ENCODE measurements at places on chromosomes 2 and 18.

DNA sequence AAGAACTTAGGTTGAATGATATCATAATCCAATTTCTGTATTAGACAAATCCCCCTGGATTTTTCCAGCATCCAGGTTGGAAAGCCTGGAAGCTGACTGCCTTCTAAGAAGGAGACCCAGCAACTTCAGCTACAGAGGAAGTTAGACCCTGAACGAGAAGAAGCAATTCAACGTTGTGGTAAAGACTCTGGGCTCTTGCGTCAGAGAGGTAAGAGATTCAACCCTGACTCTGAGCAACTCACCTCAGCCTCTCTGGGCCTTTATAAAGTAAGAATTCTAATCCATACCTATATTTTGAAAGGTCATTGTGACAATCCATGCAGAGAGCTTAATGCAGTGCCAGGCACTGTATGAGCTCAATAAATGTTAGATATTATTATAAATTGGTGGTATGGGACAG, 9.7 kb downstream of the E2F6 start:
- no peak for DNase-seq

DNA sequence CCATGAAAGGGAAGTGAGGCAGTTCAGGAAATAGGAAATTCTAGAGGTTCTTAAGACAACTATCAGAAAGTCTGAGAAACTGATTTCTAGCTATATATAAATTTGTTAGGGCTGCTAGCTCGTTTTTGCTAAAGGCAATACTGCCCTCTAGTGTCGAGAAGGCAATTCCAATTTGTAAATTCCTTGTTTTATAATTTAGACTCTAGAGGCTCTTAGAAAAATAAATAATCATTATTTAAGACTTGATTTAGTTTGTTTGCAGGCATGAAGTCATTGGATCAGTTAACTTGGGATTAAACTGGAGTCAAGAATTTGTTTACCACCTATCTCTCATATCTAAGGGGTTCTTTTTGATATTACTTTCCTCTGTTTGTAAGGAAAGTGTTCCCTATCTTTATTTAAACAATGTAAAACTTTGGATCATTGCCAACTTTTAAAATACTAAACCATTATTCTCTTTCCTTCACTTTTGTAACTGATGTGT, 66.2 kb downstream of the ACVR2A start:
- DNase-seq, result peak; percentile 9

DNA sequence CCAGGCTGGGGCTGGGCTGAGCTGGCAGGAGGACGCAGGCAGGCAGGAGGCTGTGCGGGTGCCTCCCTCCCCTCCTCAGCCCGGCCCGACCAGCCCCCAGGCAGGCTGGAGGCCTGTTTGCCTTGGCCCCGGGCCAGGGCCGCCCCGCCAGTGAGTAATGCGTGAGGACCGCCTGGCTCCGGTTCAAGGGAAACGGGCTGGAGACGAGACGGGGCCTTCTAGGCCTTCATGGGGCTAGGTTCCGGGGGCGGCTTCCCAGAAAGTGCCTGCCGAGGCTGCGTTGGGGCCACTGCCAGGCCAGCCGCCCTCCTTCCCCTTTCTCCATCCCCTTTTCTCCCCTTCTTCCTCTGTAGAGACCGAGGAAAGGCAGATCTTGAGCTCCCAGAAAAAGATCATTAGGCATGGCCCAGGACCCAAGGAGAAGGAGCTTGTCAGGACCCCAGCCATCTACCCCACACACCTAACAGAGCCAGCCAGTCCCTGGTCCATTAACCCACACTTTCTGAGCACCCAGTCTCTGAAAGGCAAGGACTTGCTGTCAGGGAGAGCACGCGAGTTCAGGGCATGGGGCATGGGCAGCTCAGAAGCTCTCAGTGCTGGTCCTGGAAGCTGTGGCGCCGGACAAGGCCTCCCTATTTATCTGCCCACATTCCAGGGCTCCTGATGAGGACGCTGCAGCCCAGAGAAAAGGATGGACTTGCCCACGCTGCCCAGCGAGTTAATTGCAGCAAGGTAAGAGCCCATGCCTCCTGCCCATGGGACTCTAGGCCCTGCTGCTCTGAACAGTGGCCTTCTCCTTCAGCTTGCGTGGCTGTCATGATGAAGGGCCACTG, 48.5 kb downstream of the SMAD7 start:
- peak; percentile 91 for DNase-seq

DNA sequence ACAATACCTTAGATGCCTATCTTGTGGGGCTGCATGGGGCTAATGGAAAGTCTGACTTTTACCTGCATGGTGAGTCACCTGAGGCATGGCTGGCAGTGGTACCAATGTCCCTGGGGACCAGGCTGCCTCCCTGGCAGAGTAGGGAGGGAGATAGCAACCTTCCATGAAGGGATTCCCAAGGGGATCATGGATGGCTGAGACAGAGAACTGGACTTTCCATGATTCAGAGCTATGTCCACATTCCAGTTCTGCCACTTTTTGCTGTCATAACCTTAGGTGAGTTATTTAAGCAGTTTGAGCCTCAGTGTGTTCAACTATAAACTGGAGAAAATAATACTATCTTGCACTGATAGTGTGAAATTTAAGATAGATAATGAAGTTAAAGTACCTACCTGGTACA, 178.6 kb downstream of the SETBP1 start:
- no peak for DNase-seq

- peak; percentile 80 for DNase-seq
Observed at GRCh38 chr2:27715318-27716210, 51.9 kb downstream of the SLC4A1AP start.

- DNase-seq, result no peak
Observed at GRCh38 chr18:9796935-9797549, 88.7 kb upstream of the TXNDC2 start.

GRCh38 chr2:226772389-226773179, 27.0 kb downstream of the IRS1 start:
- no peak for DNase-seq

- DNase-seq, result no peak
Observed at GRCh38 chr2:160835166-160835565, 325.1 kb upstream of the TANK start.

GRCh38 chr2:213175673-213176247, 24.3 kb upstream of the IKZF2 start:
- DNase-seq, result no peak

DNA sequence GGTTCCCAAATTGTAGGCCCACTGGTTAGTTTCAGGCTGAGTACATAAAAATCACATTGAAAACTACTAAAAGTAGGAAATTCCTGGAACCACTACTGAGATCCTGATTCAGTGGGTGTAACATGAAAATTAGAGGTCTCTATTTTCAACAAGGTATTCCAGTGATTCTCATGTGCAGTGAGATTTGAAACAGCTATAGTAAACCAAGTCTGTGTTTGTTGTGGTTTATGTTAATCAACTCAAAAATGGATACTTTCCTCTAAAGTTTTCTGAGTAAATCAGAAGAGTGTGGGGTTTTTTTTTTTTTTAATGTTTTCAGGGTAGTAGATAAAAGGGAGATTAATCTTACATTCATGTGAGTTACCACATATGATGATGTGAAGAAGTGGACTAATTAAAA, 42.4 kb upstream of the LIMS1 start:
- no peak for DNase-seq

DNA sequence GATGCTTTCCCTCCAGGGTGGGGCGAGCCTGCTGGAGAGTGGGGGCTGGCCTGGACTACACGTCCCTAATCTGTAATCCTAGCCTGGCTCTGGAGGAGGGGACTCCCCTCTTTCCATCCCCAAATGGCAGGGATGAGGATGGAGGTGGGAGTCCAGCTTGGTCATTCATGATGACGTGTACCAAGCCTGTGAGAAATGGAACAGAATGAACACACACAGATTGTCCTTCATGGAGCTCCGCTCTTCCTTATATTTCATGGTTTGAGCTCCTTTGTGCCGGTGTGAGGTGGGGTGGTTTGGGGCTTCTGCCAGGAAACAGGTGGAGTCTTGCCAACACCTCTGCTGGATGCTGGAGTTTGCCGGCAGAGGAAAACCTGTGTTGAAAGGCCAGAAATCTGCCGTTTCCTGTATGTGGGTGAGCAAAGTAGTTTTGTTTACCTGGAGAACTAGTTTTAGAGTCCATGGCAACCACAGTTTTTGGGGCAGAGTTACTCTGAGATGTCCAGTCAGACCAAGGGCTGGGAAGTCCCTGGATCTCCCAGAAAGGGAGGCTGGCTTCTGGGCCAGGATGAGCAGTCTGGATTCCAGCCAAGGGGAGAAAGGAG, 417.6 kb upstream of the MEX3C start:
- DNase-seq, result peak; percentile 9

- DNase-seq, result no peak
Observed at GRCh38 chr2:130831356-130831755, 5.4 kb upstream of the ARHGEF4 start.

- peak; percentile 91 for DNase-seq
Observed at GRCh38 chr2:223041527-223042109, 10.4 kb upstream of the KCNE4 start.

- no peak for DNase-seq
Observed at GRCh38 chr2:54901224-54901986, 148.8 kb downstream of the RTN4 start.

DNA sequence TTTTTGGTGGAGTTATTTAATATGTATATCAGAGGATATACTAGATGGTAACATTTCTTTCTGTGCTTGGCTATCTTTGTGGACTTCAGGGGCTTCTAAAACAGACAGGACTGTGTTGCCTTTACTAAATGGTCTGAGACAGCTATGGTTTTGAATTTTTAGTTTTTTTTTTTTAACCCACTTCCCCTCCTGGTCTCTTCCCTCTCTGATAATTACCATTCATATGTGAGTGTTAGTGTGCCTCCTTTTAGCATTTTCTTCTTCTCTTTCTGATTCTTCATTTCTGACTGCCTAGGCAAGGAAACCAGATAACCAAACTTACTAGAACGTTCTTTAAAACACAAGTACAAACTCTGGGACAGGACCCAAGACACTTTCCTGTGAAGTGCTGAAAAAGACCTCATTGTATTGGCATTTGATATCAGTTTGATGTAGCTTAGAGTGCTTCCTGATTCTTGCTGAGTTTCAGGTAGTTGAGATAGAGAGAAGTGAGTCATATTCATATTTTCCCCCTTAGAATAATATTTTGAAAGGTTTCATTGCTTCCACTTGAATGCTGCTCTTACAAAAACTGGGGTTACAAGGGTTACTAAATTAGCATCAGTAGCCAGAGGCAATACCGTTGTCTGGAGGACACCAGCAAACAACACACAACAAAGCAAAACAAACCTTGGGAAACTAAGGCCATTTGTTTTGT, 52.7 kb downstream of the SMAD4 start:
- DNase-seq, result no peak

- DNase-seq, result no peak
Observed at GRCh38 chr2:101704046-101704466, 6.5 kb downstream of the MAP4K4 start.

GRCh38 chr2:176826984-176827668, 385.5 kb upstream of the HNRNPA3 start:
- no peak for DNase-seq

DNA sequence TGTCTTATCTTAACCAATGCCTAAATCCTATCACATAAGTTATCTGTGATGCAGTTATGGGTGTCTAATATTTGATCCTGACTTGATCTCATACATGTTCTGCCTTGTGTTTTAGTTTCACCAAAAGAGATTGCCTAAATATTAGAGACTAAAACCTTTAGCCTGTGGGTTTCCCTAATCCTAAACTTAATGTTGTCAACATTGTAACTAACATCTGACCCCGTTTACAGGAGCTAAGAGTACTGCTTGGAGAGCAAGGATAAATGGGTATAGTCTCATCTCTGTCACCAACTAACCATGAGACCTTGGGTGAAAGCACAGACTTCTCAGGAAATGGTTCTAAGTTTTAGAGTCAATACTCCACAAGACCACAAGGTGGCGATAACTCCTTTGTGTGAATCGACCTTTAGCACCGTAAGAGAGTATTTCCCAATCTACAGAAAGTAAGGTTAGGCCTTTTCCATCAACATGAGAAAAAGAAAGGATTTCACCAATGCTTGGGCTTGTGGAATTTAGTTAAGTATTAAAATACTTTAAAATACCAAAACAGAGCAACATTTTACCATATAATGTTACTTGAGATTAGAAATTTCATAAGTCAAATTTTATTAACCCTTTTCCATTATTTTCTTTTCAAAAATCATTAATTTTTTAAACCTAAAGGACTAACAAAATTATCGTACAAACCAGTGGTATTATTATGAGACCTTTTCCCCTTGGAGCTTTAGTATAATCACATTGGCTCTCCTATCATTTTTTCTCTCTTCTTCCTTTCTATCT, 60.5 kb downstream of the G6PC2 start:
- peak; percentile 52 for DNase-seq
